Left colon (tissue), 2 donors: ENCODE measurements at places on chromosomes 2 and 18. TPM values are rescaled to one million over a fixed set of nuclear protein-coding genes. Genes with fewer than 3 reads are reported as not detected.

Gene FAP
- 0.78 TPM for total RNA-seq

DNA sequence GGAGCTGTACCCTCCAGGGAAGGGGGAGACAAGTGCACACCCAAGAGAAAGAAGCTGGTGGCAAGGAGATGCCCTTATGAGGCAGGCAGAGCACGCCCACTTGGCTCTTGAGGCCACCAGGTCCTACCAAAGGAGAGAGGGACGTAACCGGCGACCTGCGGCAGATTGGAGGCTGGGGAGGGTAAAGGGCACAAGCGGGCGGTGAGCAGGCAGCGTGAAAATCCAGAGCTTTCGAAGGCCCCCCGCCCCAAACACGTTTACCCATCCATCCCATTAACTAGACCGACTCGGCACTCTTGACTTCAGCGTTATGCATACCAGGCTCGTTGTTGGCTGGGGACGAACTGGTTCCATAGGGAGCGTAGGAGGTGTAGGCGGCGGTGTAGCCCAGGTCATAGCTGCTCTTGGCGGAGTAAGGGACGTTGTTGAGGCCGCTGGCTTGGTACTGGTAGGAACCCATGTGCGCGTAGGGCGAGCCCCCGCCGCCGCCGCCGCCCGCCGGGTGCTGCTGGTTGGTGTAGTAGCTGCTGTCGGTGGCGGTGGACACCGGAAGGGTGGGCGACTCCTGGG lies 794 bp downstream of the DLX2 start:
- DNase-seq: no peak

DNA sequence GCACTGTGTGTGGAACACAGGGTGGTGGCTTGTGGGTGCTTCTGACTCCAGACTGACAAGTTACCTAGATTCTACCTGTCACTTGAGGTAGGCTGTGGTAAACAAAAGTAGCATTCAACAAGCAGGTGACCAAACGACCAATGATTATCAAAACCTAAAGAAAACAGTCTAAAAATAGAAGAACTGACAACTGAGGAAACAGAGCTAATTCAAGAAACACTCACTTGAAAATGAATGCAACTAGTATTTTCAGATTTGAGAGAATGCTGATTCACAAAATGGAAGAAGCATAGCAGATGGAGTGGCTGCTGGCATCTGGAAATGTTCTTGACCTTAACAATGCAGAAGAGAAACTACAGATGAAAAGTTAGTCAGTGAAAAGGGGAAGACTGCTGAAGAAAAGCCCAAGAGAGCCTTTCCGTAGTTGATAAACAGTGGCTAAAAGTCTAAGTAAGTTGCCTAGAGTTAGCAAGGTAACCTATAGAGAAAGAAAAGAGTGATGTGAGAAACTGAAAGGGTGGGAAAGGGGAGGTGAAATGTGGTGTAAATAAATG lies 170.4 kb downstream of the NCK2 start:
- no peak for DNase-seq

DNA sequence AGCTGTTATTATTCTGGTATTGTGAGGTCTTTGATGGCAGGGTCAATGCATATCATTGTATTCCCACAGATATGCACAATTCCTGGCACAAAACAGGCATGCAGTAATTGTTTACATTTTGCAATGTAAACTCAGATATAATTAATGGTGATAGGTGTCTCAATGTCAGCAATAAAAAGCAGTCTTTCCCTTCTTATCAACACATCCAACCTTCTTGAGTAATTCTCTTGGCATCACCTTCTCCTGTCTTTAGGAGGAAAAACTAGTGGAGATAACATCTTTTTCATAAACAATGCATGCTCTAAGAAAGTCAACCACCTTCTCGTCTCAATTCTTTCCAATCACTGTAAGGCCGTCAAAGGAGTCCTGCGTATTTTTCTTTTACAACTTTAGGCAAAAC lies 313.3 kb upstream of the GULP1 start:
- DNase-seq: no peak
